Stimulated activated CD4-positive, alpha-beta T cell treated with anti-CD3 and anti-CD28 coated beads, Interleukin-12 subunit alpha, Interleukin-12 subunit beta, amount 100 ng/mL, for 4 hours (primary cell): ENCODE measurements at places on chromosomes 5 and 9.

DNA sequence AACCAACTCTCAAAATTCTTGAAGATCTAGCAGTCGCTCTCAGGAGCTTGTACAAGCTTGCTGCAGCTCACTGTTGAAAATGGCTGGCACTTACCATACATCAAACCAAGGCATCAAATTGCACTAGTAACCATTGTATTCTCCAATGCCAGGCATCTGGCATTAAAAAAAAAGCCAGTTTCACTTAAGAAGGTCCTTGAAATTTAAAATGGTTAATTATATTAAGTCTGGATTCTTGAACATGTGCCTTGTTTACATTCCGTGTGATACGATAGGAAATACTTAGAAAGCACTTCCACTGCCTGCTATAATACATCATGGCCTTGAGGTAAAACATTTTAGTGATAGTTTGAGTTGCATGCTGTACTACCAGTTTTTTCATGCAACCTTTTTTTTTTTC is 300.7 kb downstream of the KDM4C start:
- no peak for DNase-seq

GRCh38 chr9:84691634-84692033 is 22.1 kb downstream of the NTRK2 start:
- DNase-seq = no peak

DNA sequence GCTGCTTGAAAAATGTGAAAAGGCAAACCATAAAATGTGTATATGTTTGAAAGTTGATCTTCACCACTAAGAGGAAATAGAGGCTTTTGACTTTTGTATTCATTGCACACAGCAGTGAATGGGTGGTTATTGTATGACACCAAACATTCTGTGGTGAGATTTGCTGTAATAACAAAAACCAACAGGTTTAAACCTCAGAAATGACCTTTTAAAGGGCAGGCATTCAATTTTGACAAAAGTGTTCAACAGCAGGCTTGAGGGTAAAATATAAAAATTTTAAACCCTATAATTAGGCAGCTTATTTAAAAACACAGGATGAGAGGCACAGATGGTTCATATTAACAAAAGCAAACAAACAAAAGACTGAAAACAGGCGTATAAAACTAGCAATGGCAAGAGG is 128.1 kb upstream of the NUDT12 start:
- no peak for DNase-seq

DNA sequence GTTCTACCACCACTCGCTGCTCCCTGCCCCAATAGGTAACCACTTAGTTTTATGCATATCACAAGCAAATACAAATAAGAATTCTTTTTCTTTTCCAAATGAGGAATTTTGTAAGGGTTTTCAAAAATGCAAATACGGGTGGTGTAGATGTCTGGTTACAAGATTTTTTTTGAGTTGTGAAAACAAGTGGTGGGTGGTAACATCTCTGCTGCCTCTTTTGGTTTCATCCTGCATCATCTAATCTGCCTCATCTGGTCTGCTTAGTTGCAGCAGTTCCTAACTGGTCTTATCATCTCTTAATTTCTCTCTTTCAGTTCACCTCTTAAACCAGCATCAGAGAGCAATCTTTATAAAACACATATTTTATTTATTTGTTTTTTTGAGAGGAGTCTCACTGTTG is 5.3 kb downstream of the NFX1 start:
- DNase-seq = no peak

- DNase-seq = no peak
Observed at GRCh38 chr9:530681-531080, 310.8 kb upstream of the DMRT1 start.

GRCh38 chr9:4794691-4795090 is 1.9 kb downstream of the RCL1 start:
- DNase-seq = no peak

- DNase-seq = no peak
Observed at GRCh38 chr5:33235824-33236223, 204.9 kb upstream of the TARS1 start.

GRCh38 chr5:56415356-56415765 is 182.2 kb upstream of the ANKRD55 start:
- DNase-seq = no peak

DNA sequence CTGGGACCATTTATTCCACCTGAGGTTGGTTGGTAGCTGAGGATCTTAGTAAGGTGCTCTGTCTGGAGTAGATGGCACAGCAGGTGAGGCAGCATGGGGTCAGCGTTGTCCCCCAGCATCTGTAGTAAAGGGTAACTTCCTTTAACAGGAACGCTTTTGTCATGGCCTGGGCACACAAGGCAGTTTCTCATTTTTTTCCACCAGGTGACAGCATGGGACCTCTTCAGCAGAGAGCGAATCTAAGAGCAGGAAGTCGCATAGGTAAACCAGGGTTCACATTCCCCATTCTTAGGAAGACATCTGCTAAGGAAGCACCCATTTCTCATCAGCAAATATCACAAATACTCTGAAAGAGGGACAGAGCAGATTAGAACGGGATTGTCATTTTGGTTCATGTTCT is 56.5 kb downstream of the GPR107 start:
- no peak for DNase-seq

GRCh38 chr5:42948961-42949347 is 91.2 kb downstream of the ANXA2R start:
- DNase-seq = no peak

DNA sequence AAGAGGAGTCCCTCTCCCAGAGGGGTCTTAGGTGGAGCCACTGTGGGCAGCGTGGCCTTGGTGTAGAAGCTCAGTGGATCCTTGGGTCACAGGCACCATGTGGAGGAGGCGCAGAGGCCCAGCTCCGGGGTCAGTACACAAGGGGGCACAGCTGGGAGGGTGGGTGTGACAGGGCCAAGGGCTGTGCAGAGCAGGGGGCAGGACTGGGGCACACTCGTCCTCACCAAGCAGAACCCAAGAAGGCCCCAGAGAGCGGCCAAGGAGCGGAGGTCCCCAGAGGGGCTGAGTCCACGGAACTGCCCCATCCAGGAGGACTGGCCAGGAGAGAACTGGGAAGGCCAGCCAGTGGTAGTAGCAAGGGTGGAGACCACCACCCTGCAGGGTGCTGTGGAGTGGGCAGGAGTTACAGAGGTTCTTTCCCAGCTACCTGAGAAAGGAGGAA is 2.5 kb upstream of the LPCAT1 start:
- DNase-seq = no peak

- DNase-seq = no peak
Observed at GRCh38 chr9:4796988-4797853, 4.5 kb downstream of the RCL1 start.

GRCh38 chr9:105188746-105189145 is 55.7 kb upstream of the SLC44A1 start:
- DNase-seq = no peak

- DNase-seq = no peak
Observed at GRCh38 chr5:127887282-127887681, 184.1 kb downstream of the CCDC192 start.

DNA sequence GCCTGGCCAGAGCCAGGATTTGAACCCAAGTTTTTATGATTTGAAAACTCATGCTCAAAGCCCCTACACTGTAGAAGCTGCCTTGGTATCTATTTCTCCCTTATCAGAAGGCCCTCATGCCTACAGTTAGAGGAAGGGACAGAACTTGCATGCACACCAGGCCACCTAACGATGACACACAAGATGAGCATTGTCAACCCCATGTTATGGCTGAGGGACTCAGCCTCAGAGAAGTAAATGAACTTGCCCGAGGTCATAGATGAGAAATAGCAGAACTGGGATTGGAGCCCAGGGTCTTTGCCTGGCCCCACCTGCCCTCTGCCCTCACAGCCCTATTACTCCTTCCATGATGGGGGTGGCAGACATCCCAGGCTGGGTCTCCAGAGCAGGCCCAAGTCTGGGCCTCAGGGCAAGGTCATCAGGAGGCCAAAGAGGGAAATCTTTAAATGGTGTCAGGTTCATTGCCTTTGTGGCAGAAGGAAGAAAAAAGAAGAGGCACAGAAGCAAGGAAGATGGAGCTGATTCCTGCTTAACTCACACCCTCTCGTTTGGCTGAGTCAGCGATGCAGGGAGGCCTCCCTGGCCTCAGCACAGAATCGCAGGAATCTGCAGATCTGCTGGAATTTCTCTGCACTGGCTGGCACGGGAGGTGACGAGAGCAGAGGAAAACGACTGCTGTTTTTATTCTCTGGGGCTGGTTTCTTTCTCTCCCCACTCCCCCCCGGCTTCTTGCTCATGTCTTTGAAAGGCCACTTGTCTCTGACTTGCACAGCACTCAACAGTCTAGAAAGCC is 20.6 kb upstream of the CRB2 start:
- no peak for DNase-seq

DNA sequence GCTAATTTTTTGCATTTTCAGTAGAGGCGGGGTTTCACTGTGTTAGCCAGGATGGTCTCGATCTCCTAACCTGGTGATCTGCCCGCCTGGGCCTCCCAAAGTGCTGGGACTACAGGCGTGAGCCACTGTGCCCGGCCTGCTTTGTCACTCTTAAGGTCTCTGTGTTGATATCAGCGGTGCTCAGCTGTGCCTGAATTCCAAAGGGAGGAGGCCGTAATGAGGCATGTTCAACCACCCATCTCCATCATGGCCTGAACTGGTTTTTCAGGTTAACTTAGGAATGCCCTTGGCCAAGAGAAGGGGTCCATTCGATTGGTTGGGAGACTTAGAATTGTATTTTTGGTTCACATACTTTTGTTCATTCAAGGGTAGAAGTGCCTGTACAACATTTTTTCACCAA is 22.0 kb downstream of the HSD17B3 start:
- DNase-seq = no peak

DNA sequence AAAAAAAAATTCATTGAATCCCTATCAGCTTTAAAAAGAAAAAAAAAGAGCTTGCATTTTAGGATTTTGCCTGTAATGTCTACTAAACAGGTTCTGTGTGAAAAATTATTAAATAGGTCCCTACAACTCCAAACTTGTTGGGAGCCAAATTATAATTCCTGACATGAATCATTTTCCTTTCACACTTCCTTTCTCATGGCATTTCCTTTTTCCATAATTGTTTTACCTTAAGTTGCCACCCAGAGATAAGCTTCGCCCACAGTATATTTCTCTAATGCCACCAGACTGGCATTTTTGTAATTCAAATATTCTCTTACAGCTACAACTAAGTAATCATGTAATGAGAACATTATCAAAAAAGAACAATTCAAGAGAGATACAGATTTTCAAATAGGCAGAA is 348.8 kb downstream of the EFNA5 start:
- no peak for DNase-seq

GRCh38 chr5:132456987-132457361 is 33.6 kb downstream of the IRF1 start:
- no peak for DNase-seq

- DNase-seq = no peak
Observed at GRCh38 chr5:10689391-10690081, 71.5 kb downstream of the DAP start.

DNA sequence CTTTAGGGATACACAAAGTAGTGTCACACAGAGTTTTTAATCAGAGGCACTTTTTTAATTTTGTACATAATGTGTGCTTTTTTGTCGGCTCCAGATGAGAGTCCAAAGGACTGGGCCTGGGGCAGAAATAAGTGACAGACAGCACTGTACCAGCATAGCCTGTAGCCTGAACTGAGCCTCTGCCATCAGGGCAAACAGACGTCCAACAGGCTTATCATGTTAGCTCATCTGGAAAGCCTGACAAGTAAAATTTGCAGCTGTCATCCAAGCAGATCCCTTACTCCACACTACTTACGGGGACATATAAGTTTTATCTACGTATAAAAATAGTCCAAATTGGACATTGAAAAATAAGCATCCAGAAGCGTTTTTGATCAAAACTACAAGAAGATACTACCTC is 233.1 kb upstream of the GAS1 start:
- DNase-seq = no peak

DNA sequence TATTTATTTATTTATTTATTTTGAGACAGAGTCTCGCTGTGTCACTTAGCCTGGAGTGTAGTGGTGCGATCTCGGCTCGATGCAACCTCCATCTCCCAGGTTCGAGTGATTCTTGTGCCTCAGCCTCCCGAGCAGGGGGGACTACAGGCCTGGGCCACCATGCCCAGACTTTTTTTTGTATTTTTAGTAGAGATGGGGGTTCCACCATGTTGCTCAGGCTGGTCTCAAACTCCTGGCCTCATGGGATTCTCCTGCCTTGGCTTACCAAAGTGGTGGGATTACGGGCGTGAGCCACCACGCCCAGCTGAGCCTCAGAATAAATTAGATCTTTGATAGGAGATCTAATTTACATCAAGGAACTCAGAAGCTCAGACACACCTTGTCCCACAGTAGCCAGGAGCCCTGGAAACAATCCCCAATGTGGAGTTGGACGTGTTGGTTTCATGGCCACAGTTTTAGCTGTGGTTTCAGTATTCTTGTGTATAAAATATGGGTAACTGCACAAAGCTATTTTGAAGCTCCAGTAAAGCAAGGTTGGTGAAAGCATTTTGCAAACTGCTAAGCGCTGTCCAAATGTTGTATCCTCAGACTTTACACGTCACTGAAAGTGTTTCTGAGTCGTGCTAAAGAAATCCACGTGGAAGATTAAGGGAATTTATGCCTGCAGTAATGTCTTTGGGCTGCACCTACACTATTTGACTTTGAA is 3.0 kb upstream of the HNRNPAB start:
- no peak for DNase-seq

GRCh38 chr5:66143473-66144073 is 527 bp upstream of the SREK1 start:
- DNase-seq = no peak

- no peak for DNase-seq
Observed at GRCh38 chr5:17492770-17493169, 5.3 kb upstream of the TAF11L2 start.

DNA sequence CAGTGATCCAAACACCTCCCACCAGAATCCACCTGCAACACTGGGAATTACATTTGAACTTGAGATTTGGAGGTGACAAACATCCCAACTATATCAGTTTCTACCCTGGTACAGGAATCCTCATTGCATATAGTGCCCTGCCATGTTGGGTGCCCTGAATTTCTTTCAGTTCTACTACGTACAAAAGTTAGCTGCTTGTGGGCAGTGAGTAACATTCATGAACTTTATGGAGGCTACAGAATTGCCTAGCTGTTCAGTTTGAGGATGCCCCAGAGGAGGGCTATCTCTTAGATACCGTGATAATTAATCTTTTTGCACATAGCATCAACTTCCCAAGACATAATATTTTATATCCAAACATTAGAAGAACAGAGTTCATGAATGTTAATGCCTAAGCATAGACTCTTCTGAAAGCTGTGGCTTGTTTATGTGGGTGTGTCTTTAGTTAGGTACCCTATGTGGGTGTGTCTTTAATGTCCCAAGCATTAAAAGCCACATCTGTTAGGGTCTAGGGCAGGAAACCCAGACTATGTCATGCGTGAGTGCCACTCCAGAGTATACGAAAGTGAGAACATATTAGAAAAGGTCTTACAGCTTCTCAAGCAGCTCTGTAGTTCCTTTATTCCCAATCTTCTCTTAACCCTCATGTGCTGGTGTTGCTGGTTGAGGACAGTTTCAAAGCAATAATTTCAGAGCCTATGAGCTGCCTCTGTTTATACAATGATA is 47.0 kb upstream of the CHD1 start:
- no peak for DNase-seq

GRCh38 chr5:174118823-174119467 is 73.4 kb downstream of the NSG2 start:
- no peak for DNase-seq
